Cortex of kidney (tissue), 1 donor: ENCODE measurements at places on chromosomes 2 and 18.

DNA sequence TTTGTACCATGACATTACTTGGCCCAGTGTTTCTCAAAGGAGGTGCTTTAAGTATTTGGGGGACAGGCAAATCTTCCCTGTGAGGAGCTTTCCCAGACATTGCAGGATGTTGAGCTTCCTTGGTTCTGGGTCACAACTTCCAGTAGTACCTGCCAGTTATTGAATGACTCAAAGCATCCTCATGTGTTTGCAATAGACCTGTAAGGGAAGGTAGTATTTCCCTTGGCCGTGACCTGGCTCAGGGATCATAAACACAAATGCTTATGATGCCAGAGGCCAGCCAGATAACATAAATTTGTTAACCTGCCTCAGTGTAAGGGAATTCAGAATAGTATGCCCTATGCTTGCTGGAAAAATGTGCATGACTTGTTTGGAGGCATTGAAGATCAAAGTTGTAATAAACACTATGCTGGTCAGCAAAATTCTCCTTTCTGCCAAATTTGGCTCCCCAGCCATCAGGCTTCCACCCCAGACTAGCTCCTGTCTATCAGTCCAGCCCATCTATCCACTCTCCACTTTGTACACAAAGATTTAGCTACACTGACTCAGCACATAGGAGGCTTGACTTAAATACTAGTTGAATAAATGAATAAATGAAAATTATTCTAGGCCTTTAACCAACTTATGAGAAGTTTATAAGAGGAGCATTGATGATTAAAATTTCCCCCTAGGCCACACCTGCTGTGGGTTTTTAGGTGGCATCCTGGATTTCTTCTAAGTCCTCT, 102.0 kb upstream of the EFEMP1 start:
- no peak for DNase-seq

DNA sequence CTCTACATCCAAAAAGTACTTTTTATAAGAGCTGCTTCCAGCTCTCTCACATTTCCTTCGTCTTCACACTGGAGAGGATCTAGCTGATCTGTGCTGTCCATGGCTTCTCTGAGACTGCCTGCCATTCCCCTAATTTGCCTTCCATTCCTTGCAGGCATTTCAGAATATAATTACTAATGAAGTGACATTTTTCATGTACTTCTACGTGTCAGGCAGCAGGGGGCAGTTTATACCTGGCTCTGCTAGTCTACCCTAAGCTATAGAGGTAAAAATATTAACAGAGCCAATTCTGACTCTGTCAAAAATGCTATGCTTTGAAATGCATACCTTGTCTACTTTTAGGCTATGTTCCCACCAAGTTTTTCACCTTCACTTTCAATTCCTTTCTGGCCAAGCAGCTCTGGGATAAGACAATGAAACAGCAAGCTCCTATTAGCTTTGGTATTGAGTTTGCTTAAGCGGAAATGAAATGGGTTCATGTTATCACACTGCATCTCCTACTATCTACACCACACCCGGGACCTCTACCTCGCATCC, 81.9 kb downstream of the MEP1B start:
- no peak for DNase-seq

DNA sequence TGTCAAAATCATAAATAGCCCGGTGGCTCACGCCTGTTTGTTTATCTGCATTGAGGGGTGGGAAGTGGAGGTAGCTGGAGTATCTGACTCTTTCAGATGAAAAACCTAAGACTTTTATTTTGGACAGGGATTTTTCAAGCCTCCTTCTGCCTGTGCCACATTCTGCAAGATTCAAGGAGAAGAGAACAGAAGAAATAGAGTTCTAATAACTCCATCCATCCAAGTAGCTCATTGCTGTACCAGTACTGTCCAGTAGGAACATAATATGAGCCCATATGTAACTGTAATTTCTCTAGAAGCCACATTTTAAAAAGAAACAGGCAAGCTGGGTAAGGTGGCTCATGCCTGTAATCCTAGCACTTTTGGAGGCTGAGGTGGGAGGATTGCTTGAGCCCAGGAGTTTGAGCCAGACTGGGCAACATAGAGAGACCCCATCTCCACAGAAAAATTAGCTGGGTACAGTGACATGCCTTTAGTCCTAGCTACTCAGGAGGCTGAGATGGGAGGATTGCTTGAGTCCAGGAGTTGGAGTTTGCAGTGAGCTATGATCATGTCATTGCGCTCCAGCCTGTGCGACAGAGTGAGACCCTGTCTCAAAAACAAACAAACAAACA, 35.4 kb upstream of the NT5DC4 start:
- DNase-seq: no peak

DNA sequence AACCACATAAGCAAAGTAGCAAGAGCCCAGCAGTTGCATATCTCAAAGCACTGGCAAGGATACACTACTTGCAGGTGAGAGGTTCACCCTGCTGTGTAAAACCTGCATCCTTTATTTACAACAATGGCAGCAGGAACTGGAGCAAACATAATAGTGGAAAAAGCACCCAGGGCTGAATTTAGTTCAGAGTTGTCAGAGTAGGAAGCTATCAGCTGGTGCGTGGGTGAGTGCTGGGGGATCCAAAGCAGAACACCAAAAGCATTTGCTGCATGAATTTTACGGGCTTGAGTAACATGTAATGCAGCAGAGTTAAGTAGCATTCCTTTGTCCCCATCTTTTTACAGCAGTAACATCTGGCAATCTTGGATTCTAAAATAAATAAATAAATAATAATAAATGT, 73.5 kb upstream of the SRD5A2 start:
- DNase-seq: no peak

- no peak for DNase-seq
Observed at GRCh38 chr2:37895140-37895539, 29.9 kb upstream of the RMDN2 start.

- DNase-seq: no peak
Observed at GRCh38 chr18:35590935-35591334, 9.4 kb downstream of the GALNT1 start.

GRCh38 chr18:54209471-54210180, 14.8 kb downstream of the MBD2 start:
- no peak for DNase-seq

GRCh38 chr2:60676706-60677330, 79.2 kb upstream of the PAPOLG start:
- DNase-seq: no peak

DNA sequence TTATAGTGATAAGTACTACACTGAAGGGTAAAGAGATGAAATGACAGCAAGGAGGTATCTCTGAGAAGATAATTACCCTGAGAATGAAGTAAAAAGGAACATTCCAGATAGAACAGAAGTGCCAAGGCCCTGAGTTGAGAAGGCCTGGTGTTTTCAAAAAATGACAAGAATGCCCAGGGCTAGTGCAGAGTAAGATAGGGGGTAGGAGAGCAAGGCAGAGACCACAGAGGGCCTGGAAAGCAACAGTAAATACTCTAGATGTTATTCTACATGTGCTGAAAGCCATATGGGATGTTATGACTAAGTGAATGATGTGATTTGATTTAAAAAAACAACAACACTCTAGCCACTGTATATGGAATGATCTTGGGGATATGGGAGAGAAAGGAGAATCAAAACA, 52.3 kb downstream of the BAZ2B start:
- no peak for DNase-seq

GRCh38 chr2:12424809-12425208, 291.9 kb upstream of the TRIB2 start:
- DNase-seq: no peak

- no peak for DNase-seq
Observed at GRCh38 chr2:127219171-127220070, 678 bp downstream of the CYP27C1 start.

DNA sequence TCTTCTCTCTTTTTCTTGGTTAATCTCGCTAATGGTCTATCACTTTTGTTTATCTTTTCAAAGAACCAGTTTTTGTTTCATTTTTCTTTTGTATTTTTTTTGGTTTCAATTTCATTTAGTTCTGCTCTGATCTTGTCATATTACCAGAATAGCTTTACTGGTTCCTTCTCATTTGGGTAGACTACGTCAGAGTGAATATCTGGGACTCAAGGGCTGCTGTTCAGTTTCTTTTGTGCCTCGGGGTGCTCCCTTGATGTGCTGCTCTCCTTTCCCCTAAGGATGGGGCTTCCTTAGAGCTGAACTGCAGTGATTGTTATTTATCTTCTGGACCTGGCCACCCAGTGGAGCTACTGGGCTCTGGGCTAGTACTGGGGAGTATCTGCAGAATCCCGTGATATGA, 29.4 kb upstream of the IL1RN start:
- DNase-seq: no peak

DNA sequence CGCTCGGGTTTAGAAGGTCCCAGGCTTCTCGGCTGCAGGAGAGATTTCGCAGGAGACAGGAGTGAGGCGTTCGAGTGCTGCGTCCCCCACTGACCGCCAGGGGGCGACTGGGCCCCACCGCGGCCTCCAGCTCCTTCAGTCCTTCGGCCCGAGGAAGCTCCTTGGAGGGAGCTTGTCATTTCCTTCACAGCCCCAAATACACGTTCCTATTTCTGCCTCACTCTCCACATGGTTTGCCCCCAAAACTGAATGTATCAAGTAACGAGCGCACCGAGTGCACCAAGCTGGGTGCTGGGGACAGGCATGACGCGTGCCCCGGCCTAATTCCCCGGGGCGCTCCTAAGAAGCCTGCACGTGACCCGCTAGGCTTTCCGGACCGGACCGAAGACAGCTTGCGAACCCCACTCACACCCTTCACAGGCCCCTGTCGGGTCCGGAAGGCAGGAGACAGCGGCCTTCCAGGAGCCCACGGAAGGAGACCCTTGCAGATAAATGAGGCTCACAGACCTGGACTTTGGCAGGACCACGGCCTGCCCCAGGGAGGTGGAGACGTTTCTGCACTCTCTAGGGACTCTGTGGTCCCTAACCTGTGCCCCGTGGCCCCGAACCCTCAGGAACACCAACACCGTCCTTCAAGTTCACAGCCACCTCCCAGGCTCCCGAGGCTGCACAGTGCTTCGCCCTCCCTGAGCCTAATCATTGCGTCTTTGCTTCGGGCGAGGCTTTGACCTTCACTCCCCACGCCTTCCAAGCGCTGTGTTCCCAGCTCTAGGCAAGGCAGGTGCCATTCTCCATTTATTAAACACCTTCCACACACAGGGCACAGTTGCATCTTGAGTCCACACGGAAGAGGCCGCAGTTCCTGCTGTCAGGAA, 13.0 kb upstream of the FAHD2A start:
- no peak for DNase-seq

DNA sequence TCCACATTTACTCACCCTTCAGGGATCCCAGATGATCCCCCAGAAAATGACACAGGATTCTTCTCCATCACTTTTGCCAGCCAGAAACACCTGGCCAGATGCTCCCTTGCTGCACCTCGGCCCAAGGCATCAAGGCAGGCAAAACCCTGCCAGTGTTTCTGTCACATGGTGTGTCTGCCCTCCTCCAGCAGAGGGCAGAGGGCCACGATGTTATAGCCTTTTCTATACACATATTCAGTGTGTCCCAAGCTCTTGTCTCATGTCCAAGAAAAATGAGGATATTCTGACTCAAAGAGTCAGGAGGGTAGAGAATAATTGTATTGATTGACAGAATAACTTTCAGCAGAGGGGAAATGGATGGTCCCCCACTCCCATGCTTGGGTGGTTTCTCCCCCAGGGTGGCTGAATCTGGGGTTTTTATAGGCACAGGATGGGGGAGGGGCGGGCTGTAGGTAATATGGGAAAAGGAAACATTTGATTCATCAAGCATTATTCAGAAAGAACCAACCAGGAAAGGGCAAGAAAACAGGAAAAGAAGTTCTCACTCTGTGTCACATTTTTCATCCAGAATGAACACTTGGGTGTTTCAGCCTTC, 933.9 kb downstream of the TRIB2 start:
- no peak for DNase-seq

DNA sequence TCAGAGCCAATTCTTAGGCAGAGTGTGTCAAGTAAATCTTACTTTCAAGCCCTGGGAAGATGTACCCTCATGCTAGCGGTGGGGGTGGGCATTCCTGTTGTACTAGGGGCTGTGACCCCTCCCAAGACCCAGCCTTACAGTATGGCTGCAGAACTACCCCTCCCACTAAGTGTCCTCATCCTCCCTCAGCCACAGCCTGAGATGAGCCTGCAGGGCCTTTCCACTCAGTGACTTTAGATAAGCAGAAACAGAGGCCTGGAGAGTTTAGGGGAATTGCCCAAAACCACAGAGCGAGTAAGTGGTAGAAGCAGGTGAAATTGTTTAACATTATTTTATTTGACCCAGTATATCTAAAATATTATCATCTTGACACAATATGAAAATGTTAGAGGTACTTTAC, 36.6 kb downstream of the TTC32 start:
- DNase-seq: no peak

DNA sequence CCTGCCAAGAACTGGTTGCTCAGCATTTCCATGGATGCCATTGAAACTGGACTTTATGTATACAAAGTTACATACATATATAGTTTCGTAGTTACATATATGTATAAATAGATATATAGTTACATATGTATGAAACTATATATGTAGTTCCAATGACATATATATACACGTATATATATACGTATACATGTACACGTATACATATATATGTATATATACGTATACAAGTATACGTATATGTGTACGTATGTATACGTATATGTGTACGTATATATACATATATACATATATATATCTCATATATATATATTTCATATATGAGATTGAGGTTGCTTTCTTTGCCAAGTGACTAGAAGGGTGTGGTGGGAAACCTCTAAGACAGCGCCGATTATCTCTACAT, 10.6 kb upstream of the TMEM131 start:
- DNase-seq: no peak

DNA sequence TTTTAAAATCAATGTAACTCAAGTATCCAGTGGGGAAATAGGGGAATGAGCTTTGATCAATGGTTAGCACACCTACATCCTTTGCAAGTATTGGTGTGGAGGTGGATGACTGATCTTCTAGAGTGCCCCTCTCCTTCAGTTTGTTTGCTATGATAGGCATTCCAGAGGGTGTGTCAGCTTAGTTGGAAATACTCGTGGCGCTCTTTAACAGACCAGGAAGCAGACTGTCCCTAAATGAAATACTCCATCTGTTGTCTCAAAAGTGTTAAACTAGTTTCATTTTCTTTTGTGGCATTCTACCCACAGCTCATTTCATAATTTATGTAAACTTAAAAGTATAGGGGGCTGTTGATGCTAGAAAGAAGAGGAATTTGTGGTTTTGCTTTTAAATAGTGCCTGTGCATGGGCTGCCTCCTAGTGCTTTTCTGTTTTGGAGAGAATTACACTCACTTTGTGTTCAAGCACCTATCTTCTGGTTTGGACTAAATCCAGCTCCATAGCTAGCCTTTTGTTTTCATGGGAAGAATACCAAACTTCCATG, 66.2 kb downstream of the STAT1 start:
- no peak for DNase-seq

GRCh38 chr2:220959391-220959802, 612.7 kb downstream of the EPHA4 start:
- no peak for DNase-seq
